ENCODE measurements at places on chromosomes 7 and 10.

DNA sequence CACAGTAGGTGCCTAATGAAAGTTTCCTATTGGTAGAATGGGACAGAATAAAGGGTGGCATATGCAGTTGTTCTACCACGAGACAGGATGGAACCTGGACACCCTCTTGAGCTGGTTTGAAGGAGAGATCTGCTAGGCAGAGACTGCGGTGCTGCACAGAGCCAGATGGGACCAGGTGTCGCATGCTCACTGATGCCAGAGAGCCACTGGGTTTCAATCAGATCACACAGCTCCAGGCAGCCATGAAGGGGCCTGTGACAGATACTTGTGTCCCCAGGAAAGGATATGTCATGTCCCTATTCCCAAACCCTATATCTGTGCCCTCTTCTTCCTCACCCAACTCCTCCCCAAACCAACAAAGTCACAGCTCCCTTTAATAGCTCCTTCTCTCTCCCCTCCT is 235.7 kb downstream of the PRPF18 start:
- DNase-seq, result no peak

DNA sequence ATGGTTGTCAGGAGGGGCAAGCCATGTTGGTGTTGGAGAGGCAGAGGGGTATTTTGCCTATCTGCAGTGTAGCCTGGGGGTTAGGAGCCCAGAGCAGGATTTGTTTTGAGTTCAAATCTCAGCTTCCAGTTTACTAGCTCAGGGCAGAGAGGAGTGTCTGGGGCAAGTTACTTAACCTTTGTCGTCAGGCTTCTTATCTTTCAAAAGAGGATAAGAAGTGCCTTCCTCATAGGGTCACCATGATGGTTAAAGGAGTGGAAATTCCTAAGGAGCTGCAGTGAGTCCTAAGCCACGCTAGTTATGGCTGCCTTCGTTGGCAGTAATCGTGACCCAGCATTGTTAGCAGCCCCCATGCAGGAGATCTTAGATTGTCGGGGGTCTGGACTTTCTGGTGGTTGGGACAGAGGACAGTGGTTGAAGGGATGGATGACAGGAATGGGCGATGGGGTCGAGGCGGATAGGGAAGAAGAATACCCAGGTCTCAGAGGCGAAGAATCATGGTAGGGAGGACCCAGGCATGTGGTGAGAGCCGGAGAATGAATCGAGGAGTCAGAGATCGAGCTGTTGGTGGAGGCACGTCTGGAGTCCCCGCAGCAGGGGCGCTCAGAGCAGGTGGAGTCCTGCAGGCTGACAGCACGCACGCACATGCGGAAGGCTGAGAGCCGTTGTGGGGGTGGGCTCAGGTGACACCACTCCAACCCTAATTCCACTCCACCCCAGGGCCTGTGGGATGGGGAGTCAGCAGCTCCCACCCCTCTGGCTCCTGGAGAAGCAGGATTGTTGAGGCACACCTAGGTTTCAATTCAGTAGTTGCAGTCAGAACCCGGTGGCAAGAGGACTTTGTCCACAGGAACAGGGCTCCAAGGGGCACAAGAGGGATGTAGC is 11.6 kb downstream of the ADCK2 start:
- no peak for DNase-seq

DNA sequence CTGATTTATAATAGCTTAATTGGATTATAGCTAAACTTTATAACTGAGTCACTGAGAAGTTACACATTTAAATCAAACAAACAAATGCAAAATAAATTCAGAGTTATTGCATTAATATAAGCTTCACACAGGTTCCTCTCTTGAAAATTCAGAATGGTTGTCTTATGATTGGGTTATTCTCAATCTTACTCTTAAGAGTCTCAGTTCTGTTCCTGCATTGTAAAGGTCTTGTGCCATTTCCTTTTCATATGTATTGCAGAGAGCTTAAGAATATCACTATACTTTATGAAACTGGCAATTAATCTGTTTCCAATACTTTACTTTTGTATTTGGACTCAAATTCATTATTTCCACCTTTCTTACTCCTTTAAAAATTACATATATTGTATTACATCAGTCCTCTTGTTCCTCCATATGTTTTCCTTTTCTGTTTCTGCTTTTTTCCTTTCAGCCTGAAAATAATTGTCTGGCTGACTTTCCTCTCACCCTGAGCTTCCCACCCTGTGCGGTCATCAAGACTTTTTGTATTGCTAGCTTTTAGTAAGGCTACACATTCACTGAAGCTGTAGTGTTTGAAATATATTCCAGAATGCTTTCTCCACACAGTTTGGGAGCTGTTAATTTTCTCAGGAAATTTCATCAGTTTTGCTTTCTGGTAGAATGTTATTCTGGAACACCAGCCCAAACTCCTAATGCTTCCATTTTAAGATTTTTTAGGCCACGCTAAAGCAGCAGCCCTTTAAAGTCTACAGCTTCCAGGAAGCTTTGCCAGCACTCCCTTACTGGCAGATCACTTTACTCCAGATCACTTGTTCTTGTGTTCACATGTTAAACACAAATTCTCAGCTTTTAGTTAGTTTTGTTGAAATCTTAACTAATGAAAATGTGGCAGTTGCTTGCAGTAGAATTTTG is 139.4 kb downstream of the KCND2 start:
- no peak for DNase-seq

GRCh38 chr10:119342335-119342734 is 135.0 kb downstream of the GRK5 start:
- DNase-seq, result no peak

DNA sequence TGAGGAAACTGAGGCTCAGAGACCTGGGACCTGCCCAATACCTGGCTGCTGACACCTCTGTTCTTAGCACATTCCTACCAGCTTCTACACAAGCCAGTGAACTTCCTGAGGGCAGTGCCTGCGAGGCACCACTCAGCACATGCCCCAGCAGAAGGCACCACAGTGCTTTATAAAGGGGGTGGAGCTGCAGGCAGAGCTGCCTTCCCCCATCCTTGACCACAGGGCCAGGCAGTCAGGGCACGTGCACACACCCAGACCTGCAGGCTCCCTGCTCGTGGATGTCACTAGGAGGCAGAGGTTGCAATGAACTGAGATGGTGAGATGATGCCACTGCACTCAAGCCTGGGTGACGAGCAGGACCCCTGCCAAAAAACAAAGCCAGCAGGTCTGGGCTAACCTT is 39.2 kb upstream of the TUBB8 start:
- no peak for DNase-seq

- no peak for DNase-seq
Observed at GRCh38 chr7:123538897-123539296, 4.5 kb upstream of the IQUB start.

Measured in cerebellar nuclear complex (tissue), 1 donor.